Osteocyte (in vitro differentiated cells): ENCODE measurements at places on chromosomes 4 and X. TPM values are rescaled to one million over a fixed set of nuclear protein-coding genes. Genes with fewer than 3 reads are reported as not detected.

Gene MUC7
- total RNA-seq: not detected in 2 replicates

DNA sequence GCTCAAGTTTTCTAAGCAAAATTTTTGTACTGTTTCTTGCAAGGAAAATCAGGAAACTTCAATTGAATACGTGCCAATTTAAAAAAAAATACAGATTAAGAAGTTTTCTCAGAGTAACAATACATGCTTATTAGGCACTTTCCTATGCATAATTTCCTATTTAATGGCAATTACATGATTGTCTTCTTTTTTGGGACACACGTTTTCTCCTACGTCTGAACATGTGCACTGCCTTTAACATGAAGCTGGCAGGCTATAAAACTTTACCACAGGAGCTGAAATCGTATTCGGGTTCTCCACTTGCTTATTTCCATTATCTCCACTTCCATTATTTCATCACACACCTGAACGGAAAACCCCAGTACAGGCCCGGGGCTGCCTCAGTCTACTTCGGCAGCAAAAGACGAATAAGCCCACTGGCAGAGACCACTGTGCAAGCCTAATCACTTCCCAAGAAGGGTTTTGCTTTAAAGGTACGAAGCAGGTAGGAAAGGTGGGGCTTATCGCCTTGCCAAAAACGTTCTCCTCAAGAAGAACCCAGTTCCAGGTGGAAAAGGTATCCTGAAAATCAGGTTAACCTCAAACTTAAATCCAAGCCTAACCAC lies 575 bp downstream of the RCHY1 start:
- no peak for DNase-seq

Gene DUX4
- total RNA-seq: not detected in 2 replicates

DNA sequence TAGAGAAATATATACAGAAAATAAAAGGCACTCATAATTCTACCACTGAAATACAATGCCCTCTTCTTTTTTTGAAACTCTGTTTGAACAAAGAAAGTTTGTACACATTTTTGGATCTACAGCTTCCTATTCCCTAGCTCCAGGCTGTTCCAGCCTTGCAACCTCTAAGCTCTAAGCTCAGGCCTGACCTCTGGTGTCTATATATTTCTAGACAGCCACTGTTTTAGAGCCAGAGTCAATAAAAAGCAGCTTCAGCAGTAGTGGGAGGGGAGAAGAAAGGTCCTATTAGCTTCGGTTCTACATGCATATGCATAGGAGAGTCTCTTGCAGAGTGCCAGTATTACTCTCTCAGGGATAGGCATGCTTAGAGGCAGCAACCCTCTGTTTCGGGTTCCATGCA lies 39.7 kb downstream of the CLDN2 start:
- DNase-seq: no peak

GRCh38 chrX:71870208-71871098 lies 40.2 kb upstream of the NHSL2 start:
- DNase-seq: no peak

DNA sequence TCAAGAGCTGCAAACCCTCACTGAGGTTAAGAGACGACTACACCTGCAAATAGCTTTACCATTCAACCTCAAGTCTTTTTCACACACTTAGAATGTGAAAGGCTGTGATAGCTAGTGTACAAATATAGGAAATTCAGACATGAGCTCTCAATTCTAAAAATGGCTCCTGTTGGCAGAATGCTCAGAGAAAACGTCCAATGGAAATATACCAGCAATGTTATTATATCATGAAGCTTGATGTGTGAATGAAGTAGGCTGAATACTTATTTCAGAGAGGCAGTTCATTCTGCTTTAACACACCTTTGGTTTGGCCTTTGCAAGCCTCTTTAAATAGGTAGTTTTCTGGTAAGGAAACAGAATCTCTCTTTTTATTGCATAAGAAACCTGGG lies 227.6 kb downstream of the ADAMTS3 start:
- no peak for DNase-seq

DNA sequence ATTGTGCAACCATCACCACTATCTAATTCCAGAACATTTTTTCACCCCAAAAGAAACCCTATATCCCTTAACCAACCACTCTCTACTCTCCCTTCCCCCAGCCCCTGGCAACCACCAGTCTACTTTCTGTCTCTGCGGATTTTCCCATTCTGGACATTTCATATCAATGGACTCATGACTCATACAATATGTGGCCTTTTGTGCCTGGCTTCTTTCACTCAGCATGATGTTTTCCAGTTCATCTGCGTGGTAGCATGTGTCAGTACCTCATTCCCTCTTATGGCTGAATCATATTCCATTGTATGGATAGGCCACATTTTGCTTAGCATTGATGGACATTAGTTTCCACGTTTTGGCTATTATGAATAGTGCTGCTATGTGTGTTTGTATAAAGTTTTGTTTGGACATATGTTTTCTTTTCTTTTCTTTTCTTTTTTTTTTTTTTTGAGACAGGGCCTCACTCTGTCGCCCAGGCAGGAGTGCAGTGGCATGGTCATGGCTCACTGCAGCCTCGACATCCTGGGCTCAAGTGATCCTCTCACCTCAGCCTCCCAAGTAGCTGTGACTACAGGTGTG lies 335.4 kb downstream of the BCOR start:
- no peak for DNase-seq

GRCh38 chrX:109873574-109873973 lies 129.3 kb upstream of the TMEM164 start:
- no peak for DNase-seq

Gene MAGEA4
- not detected in 2 replicates for total RNA-seq

Gene IQCM
- total RNA-seq: not detected in 2 replicates

Gene CT83
- not detected in 2 replicates for total RNA-seq

Gene TDO2
- not detected in 2 replicates for total RNA-seq

DNA sequence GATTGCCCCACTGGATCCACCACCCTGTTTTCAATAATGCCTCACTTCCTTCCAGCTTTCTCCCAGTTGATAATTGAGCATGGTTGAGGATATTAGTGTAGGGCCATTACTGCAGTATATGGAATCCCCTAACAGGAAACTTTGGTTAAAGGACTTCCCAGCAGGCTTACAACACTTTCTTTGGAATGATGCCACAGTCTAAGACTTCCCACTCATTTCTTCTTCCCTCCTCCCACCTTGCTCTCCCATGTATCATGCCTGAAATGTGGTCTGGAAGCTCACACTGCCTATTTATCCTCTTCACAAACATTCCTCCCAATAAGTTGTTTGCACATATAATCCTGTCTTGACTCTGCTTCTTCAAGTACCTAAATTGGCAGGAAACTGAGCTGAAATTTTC lies 863.3 kb downstream of the CENPC start:
- no peak for DNase-seq

- no peak for DNase-seq
Observed at GRCh38 chrX:71420686-71421085, 54.5 kb downstream of the TAF1 start.

GRCh38 chr4:15084780-15085179 lies 82.5 kb downstream of the CPEB2 start:
- DNase-seq: no peak

Gene GPC3
- 18.6 and 19.6 TPM in 2 replicates for total RNA-seq

GRCh38 chr4:86769794-86770193 lies 79.4 kb downstream of the SLC10A6 start:
- DNase-seq: no peak

DNA sequence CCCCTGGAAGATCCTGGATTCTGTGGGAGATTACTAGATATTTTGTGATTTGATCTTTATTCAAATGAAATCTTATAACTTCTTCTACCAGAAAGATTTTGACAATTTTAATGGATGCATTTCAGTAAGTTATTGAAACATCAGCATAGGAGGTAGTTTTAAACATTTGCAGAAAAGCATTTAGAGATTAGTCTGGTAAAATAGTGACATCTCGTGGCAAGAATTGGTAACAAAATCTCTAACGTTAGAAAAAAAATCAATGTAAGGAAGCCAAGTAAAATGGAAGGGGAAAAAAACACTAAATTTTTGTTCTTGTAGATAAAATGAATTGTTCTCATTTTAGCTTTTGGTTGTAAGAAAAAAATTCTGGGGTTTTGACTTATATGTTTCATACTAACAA lies 73.3 kb downstream of the TASL start:
- no peak for DNase-seq

DNA sequence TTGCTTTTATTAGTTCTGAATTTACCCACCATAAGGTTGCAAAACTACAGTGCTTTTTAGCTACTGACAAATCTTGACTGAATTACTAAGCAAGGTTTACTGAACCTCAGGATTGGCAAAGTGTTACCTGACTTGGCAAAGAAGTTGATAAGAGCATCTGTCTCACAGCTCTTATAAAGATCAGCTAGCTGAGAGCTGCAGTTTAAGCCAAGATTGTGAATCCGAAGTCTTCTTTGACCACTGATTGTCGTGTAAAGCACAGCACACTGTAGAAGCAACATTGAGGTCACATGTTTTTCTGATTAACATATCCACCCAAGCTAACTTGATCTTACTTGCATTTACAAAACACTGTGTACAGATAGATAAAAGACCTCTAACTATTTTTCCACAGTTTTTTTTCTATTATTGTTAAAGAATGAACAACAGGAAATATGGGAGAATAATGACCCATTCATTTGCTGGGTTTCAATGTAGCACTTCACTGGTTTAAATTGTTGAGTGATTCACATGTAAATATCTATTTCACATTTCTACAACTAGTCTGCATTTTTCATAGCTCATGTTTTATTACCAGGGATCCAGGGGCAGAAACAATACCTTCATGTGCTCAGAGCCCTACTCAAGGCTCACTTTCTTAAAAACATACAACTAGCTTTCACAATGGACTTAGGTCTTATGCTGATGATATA lies 54.0 kb downstream of the METTL14 start:
- DNase-seq: no peak

DNA sequence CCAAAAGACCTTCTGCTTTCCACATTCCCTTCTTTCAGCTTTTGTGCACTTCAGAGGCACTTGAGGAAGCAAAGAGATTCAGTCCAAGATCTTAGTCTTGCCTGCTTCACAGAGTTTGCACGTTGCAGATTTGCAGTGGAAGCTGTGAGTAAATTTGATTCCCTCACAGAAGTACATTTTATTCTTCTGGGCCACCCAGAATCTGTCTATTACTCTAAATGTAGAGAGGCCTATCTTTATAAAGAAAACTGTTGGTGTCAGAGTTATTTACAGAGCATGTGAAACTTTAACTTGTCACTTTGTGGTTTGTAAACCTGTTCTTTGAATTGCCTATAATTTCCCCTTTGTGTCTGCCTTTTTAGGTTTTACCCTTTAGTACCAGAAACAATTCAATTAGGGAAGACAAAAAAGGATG lies 15.5 kb downstream of the SPRY1 start:
- DNase-seq: no peak

GRCh38 chrX:45164021-45164621 lies 36.6 kb downstream of the DIPK2B start:
- no peak for DNase-seq

GRCh38 chrX:18887825-18888212 lies 96.1 kb downstream of the PHKA2 start:
- DNase-seq: no peak

Gene TMPRSS11B
- total RNA-seq: not detected in 2 replicates

GRCh38 chr4:169340834-169341233 lies 70.1 kb upstream of the SH3RF1 start:
- DNase-seq: no peak

- DNase-seq: no peak
Observed at GRCh38 chr4:106329041-106329618, 12.8 kb downstream of the AIMP1 start.

DNA sequence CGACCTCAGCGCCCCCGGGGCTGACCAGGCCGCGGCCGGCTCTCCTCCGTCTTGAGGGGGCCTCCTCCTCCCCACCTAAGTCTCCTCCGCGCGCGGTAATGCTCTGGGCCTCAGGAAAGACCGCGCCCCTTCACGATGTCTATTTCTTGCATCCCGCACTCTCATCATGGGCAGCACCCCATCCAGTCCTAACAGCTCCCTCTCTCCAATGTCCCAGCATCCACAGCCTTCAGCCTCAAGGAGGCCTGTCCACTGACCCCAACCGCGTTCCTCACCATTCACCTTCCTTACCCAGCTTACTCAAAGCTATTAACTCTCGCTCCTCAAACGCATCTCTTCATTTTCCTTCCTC lies 77.5 kb downstream of the MAGED4 start:
- no peak for DNase-seq

Gene DCAF16
- total RNA-seq: 50.1 and 53.0 TPM in 2 replicates

DNA sequence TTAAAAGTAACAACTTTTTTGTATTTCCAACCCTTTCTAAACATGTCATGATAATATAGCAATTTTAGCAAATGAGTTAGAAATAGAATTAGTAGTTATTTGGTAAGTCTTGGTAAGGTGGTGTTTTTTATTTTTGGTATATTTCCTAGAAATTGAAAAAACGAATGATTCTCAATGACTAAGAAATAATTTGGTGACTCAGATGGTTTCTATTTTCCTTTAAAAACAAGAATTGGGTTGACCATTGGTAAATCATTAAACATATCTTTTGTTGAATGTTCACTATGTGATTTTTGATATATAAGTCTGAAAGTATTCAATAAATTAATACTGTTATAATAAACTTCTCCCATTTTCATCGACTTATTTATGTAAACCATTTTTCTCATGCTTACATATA lies 206.2 kb upstream of the BANK1 start:
- no peak for DNase-seq

- DNase-seq: no peak
Observed at GRCh38 chr4:25523405-25523804, 132.2 kb upstream of the SLC34A2 start.

Gene CXorf49
- total RNA-seq: not detected in 2 replicates

GRCh38 chr4:186931519-186931918 lies 207.9 kb upstream of the FAT1 start:
- DNase-seq: no peak

DNA sequence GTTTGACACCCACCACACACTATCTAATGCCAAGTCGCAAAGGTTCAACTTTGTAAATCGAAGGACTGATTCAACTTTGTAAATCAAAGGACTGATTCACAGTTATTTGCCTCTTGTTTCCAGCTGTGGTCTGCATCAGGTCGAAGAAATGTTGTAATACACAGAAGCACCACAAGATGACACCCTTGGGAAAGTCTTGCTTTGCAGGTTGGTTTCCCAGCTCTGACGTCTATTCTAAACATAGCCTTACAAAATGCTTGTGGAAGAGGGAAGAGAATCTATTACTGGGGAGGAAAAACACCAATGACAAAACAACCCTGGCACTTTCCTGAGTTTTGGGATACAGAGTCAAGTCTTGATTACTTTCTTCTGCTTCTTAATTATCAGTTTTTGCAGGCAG lies 35.3 kb downstream of the SUPT20HL1 start:
- no peak for DNase-seq

Gene NPNT
- total RNA-seq: not detected in 2 replicates
